Left colon (tissue), 2 donors: ENCODE measurements at places on chromosomes 13 and 19. TPM values are rescaled to one million over a fixed set of nuclear protein-coding genes. Genes with fewer than 3 reads are reported as not detected.

The GDF15 gene
- total RNA-seq = 87.6 TPM

The THSD8 gene
- 4.4 TPM for total RNA-seq

The ZNF285 gene
- 1.8 TPM for total RNA-seq

The CYP2F1 gene
- not detected for total RNA-seq

The ZNF439 gene
- 9.6 TPM for total RNA-seq

The COX6B2 gene
- total RNA-seq = 23.0 TPM

The CD33 gene
- 2.9 TPM for total RNA-seq

The MAU2 gene
- total RNA-seq = 45.3 TPM

The EFNB2 gene
- total RNA-seq = 85.0 TPM

The GSX1 gene
- total RNA-seq = not detected

The PPFIA3 gene
- total RNA-seq = 21.8 TPM

The NKPD1 gene
- 0.08 TPM for total RNA-seq

The SIGLEC14 gene
- 0.55 TPM for total RNA-seq

The TMPRSS9 gene
- 0.25 TPM for total RNA-seq

The FPR3 gene
- total RNA-seq = 7.5 TPM

The UFM1 gene
- total RNA-seq = 48.9 TPM

The LILRB5 gene
- 4.8 TPM for total RNA-seq

The RNF113B gene
- total RNA-seq = not detected

The CGB2 gene
- total RNA-seq = not detected

The SHISA7 gene
- total RNA-seq = not detected

The IGFL1 gene
- not detected for total RNA-seq
